Activated T-cell treated with anti-CD3 and anti-CD28 coated beads, Interleukin-2, amount 50 U/mL, for 48 hours (primary cell): ENCODE measurements at places on chromosomes 4 and X.
A peak's percentile ranks its signal among the peaks of the same experiment; 100 is the strongest.

- no peak for DNase-seq
Observed at GRCh38 chrX:134459683-134460004, 321 bp upstream of the HPRT1 start.

- DNase-seq = no peak
Observed at GRCh38 chrX:21383546-21383945, 9.3 kb downstream of the CNKSR2 start.

- DNase-seq = peak; percentile 41
Observed at GRCh38 chr4:53914313-53915016, 149.9 kb downstream of the CHIC2 start.

GRCh38 chr4:170672381-170672965 is 582.7 kb upstream of the AADAT start:
- DNase-seq = no peak

DNA sequence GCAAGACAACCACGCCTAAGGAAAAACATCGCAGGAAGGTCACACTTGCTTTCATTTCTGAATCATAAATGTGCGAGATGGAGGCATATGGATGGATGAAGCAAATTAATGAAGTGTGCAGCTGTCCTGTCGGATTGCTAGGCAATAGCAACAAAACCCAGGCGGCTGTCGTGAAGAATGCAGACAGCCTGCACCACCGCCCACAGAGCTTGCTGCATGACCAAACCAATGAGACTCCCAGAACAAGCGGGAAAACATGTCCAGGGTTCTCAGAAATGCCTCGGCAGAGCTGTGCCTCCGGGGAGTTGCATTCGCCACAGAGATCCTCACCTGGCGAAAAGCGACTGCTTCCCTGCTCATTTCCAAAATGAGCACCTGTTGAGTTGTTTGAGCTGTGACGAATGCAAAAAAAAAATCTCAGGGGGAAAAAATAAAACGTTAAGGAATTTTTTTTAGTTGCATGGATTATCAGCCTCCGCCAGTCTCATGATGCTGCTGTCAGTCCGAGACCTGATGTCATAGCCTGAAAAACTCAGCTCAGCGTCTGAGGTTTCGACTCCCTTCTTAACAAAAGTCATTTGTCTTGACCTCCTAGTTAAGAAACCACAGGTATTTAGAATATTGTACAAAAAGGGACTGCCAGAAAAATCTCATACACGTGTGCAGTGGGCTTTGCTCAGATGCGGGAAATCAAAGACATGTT is 155.5 kb upstream of the MXRA5 start:
- DNase-seq = no peak

DNA sequence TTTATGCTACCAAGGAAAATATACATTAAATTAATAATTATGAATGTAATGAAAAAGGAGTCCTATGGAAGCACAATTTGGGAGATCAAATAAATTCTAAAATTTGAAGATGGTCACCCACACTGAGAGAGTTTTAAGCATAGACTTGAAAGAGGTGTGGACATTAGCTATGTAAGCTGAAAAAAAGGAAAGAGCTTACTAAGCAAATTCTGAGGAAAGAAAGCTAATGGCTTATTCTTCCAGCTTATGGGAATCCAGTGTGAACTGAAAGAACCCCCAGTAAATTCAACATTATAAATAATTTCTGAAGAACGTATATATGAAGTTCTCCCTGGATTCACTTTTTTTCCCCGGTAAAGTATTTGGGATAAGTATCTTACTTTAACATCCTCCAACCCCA is 78.2 kb upstream of the GUCY1A1 start:
- no peak for DNase-seq

GRCh38 chr4:119693126-119693525 is 64.5 kb upstream of the PDE5A start:
- DNase-seq = no peak

- DNase-seq = no peak
Observed at GRCh38 chr4:125736057-125736456, 421.3 kb downstream of the FAT4 start.

- DNase-seq = no peak
Observed at GRCh38 chr4:7137326-7138200, 54.8 kb upstream of the SORCS2 start.

- DNase-seq = no peak
Observed at GRCh38 chr4:21490682-21491081, 457.9 kb downstream of the KCNIP4 start.

- DNase-seq = no peak
Observed at GRCh38 chr4:89617317-89617716, 219.6 kb downstream of the SNCA start.

DNA sequence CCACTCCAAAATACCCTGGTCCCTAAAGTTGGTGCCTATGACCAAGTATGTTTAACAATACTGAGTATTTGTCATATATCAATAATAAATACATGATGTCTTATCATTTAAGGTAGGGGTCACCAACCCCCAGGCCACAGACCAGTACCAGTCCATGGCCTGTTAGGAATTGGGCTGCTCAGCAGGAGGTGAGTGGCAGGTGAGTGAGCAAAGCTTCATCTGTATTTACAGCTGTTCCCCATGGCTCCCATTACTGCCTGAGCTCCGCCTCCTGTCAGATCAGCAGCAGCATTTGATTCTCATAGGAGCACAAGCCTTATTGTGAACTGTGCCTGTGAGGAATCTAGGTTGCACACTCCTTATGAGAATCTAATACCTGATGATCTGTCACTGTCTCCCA is 126.2 kb downstream of the HNRNPD start:
- no peak for DNase-seq

GRCh38 chr4:145785391-145786008 is 105.6 kb downstream of the C4orf51 start:
- DNase-seq = no peak

DNA sequence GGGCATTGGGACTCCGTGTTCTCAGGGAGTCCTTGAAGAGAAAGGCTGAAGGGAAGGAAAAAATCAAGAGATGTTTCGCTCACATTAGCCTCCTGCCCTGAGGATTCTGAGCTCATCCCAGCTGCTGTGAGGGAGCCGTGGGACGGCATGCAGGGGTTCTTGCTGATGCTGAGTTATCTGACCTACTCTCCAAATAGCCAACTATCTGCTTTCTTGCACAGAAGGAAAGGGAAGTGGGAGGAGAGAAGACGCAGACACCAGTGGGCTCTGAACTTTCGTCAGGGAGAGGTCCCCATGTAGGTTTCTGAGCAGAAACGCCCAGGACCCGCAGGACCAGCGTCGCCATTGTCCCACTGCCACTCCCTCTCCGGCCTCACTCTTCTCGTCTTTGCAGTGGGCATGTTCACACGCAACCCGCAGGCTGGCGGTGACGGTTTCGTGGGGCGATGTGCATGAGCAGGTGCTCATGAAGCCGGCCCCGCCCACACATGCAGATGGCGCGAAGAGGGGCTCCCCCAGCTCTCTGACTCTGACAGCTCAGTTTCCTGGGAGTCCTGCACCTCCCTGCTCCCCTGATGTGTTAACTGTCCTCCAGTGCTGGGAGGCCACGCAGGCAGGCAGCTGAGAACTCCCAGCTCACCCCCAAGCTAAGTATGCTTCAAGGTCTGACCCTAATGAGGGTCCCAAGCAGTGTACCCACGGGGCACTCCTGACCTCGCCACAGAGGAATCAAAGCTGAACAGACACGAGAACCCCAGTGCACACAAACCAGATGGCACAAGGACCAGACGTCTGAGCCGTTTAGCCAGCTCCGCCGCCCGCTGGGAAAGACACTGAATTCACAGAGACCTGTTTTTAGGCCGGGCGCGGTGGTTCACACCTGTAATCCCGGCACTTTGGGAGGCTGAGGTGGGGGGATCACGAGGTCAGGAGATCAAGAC is 13.6 kb upstream of the ABLIM2 start:
- DNase-seq = peak; percentile 57

- no peak for DNase-seq
Observed at GRCh38 chr4:81914623-81915022, 442.9 kb upstream of the RASGEF1B start.

DNA sequence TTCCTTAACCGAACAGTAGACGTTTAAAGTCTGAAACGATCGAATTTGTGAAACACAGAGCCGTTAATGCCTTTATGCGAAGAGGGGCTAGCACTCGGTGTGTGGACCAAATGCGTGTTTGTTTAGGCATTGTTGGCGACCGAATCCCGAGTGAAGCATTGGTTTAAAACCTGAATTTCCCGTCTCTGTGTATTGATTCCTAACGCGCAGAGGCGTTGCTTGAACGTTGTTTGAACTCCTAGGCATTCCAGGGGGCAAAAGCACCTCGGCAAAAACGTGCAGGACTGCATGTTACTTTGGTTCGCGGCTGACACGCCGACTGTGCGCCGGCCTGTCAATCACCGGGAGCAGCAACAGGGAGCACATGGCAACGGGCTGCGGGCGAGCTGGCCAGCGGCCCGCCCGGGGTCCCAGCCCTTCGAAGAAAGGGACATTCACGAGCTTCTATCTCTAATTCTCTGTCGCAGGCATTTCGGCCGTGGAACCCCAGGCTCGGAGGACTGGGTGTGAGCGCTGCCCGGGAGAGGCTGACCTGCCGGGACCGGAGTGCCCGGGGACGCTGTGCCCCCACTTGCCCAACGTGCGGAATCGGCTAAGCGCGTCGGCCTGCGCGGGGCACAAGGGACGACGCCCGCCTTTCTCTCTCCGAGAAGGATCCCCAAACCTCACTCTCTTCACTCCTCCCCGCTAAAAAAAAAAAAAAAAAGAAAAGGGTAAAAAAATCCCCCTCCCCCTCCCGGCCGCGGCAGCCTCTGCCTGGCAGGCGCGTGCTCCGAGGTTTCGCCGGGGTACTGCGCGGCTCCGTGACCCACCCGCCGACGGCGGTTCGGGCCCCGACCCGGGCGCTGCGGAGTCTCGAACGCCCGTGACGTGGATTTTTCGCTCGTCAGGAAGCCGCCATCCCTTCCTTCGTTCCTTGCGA is 810 bp downstream of the SPRY1 start:
- peak; percentile 71 for DNase-seq

DNA sequence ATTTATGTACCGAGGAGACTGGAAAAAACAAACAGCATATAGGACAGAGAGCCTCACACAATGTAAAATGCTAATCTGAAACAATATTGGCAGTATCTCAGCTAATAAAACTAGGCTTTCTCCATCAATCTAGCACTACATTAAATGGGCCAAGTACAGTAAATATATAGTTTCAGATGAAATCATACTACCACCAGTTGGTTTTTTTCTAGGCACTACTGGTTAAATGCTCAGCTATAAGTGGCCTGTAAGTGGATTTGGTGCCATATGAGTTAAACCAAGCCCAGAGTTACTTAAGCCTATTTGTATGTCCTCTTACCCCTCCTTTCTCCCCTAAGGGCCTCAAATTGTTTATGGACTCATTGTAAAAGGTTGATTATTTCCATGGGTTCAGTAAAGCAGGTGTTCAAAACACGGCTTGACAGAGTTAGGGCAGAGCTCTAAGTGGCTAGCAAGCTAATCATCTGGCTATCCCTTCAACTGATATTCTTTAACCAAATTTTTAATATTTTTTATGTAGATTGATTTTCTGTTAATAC is 57.5 kb downstream of the FAM13A start:
- DNase-seq = no peak

DNA sequence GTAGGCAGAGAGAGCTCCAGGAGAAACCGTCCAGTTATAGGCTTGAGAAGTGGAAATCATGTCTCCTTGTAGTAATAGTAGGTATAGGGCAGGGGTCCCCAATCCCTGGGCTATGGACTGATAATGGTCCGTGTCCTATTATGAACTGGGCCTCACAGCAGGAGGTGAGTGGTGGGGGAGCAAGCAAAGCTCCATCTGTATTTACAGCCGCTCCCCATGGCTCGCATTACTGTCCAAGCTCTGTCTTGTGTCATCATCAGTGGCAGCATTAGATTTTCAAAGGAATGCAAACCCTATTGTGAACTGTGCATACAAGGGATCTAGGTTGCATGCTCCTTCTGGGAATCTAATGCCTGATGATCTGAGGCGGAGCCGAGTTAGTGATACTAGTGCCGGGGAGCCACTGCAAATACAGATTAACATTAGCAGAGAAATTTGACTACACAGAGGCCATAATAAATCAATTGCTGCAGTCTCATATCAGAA is 67.6 kb downstream of the MRPL1 start:
- DNase-seq = no peak

DNA sequence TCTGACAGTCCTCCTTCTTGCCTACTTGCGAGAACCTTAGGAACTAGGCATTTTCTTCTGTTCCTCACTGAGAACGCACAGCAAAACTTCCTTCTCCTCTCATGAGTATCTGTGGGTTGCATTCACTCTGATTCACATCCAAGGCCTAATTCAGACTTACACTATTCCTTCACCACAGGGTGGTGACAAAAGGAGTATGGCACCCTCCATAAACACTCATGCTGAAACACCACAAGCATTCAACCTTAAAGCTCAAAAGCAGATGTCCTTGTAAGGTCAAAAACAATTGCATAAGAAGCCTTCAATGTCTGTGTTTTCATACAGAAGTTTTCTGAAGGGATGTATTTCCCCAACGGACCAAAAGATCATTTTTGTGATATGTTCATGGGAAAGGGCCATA is 147.3 kb downstream of the CORIN start:
- no peak for DNase-seq

DNA sequence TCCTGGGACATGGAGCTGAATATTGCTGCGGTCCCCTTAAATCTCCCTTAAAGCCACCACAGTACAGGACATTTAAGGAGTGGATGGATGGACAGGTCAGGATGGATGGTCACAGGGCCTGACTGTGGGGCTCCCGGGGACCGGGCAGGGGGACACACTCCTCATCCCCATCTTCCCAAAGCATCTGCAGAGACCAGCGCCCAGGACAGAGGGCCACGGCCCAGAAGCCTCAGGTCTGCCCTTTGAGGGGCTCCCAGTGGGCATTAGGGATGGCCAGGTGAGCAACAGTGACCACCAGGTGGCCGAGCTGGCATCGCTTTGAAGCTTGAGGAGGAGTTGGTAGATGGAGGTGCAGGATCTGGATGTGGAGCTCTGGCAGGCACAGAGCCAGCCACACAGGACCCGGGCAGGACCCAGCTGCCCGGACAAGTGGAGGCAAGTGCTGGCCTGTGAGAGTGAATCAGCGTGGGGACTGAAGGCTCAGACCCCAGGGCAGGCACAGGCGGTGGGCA is 51.4 kb downstream of the ABLIM2 start:
- no peak for DNase-seq

- peak; percentile 44 for DNase-seq
Observed at GRCh38 chr4:121189326-121190215, 25.4 kb upstream of the TNIP3 start.

- DNase-seq = no peak
Observed at GRCh38 chr4:89660444-89661172, 176.4 kb downstream of the SNCA start.

GRCh38 chr4:186931519-186931918 is 207.9 kb upstream of the FAT1 start:
- no peak for DNase-seq
